ENCODE measurements at places on chromosomes 4 and X. TPM values are rescaled to one million over a fixed set of nuclear protein-coding genes. Genes with fewer than 3 reads are reported as not detected.

- H3K36me3 ChIP-seq, result no peaks in the 10 kb centered on the region
- H3K27me3 ChIP-seq, result no peaks in the 10 kb centered on the region
- H3K4me3 ChIP-seq, result no peak overlapping the region
- no peak for DNase-seq
- no peak overlapping the region for H3K27ac ChIP-seq
These were observed 1049.9 kb upstream of the TENM3 start for GRCh38 chr4:181193131-181193930.

GRCh38 chrX:68048774-68049173 is 384.5 kb downstream of the OPHN1 start:
- H3K4me3 ChIP-seq, result no peak overlapping the region
- DNase-seq, result no peak
- no peak overlapping the region for H3K27ac ChIP-seq
- H3K27me3 ChIP-seq, result no peaks in the 10 kb centered on the region
- no peaks in the 10 kb centered on the region for H3K36me3 ChIP-seq

- no peak overlapping the region for H3K4me3 ChIP-seq
- H3K36me3 ChIP-seq, result no peaks in the 10 kb centered on the region
- DNase-seq, result no peak
- H3K27me3 ChIP-seq, result no peaks in the 10 kb centered on the region
These were observed 4.9 kb upstream of the TXK start for GRCh38 chr4:48138936-48139335.

DNA sequence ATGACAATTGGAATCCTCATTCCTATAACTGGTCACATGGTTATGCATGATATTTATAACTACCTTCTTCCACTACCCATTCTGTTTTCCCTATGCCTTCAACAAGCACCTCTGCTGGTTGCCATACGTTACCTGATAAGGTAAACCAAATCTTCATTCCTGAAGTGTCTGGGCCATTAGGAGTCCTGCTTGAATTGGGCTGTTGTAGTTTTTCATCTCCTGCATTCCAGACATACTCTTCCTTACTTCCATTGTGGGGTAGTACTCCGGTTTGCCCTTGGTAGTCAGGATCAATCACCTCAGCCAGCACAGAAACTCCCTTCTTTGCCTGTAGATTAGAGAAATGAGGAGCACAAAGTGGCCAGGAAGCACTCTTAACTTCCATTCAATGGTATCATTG is 109.1 kb upstream of the LANCL3 start:
- no peaks in the 10 kb centered on the region for H3K36me3 ChIP-seq
- H3K27me3 ChIP-seq, result no peaks in the 10 kb centered on the region
- no peak for DNase-seq
- H3K4me3 ChIP-seq, result no peak overlapping the region
- no peaks in the 10 kb centered on the region for H3K4me1 ChIP-seq
- H3K27ac ChIP-seq, result no peak overlapping the region

DNA sequence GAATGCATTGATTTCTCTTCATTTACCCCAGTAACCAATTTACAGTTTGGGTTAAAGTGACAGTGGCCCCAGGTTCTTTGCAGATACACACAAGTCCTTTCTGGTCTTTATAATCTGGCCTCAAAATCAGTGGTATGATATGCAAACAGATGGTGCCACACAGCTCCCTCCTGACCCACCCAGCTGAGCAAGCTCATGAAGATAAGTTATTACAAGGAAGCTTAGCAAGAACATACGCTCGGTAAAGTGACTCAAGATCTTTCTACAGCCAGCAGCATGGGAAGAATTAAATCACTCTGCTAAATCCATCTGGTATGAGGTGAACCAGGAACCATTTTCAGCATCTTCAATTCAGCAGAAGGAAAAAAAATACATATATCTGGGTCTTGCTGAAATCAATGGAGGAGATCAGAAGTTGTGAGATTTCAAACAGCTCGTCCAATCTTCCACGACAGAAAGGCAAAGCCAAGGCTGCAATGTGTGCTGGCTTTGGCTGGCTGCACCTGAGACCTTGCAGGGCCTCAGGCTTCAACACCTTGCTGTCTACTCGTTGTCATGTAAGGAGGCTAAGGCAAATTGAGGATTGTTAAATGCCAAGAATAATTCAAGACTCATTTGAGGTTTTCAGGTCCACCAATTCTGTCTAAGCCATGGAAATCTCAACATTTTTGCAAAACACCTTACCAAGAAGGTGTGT is 28.2 kb downstream of the SEL1L3 start:
- H3K27me3 ChIP-seq, result no peaks in the 10 kb centered on the region
- H3K4me3 ChIP-seq, result no peak overlapping the region
- DNase-seq, result no peak
- no peaks in the 10 kb centered on the region for H3K36me3 ChIP-seq

GRCh38 chrX:44651358-44651757 is 108.7 kb upstream of the FUNDC1 start:
- no peak for DNase-seq
- H3K27ac ChIP-seq, result no peak overlapping the region
- H3K4me3 ChIP-seq, result no peak overlapping the region
- no peaks in the 10 kb centered on the region for H3K4me1 ChIP-seq
- no peaks in the 10 kb centered on the region for H3K36me3 ChIP-seq

DNA sequence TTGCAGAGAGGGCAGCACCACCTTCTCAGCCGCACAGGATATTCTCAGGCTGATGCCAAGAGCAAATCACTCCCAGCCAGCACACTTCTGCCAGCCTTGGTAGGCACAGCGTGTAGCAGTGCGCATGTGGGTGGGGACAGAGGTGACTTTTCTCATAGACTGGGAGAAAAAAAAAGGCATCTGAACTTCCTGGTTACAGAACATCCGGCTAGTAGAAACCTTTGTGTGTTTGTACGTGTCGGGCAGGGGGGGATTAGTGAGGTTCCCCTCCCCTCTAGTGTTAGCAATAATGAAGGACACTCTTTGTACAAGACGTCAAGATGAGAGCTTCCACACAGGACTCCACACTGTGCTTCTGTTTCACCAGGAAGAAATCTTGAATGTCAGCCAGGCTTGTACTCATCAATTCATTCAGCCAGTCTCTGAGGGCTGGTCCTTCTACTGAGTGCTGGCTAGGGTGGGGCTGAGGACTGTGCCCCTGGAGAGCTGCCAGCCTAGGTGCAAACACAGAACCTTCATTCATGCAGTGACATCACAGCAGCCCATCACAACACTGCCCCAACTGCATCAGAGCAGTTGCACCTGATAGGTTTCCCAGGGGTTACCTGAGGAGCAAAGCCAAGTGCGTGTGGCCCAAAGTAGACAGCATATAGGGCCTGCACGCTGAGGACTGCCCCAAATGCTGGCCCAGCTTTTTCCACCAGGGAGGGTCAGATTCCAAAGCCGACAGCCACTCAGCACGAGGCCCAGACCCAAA is 34.7 kb downstream of the SLC25A5 start:
- H3K36me3 ChIP-seq, result no peaks in the 10 kb centered on the region
- DNase-seq, result no peak
- H3K27ac ChIP-seq, result no peak overlapping the region
- H3K4me3 ChIP-seq, result no peak overlapping the region
- no peaks in the 10 kb centered on the region for H3K4me1 ChIP-seq
- H3K27me3 ChIP-seq, result no peaks in the 10 kb centered on the region

The AASDH gene
- total RNA-seq, result 39.6 TPM

DNA sequence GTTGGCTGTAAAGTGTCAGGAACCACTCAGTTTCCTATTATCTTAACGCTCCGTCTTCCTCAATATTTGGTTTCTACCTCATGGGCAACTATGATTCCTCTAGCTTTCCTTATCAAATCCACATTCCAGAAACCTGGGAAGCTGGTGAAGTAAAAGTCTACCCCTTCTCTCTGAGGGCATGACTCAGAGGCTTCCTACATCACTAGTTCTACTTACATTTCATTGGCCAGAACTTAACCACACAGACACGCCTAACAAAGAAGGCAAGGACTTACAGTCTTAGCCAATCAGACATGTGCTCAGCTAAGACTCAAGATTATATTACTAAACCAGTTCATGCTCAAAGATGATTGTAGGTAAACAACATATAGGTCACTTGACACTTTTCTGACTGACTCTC is 30.4 kb downstream of the COX7B2 start:
- H3K27ac ChIP-seq, result no peak overlapping the region
- DNase-seq, result no peak
- no peaks in the 10 kb centered on the region for H3K4me1 ChIP-seq

DNA sequence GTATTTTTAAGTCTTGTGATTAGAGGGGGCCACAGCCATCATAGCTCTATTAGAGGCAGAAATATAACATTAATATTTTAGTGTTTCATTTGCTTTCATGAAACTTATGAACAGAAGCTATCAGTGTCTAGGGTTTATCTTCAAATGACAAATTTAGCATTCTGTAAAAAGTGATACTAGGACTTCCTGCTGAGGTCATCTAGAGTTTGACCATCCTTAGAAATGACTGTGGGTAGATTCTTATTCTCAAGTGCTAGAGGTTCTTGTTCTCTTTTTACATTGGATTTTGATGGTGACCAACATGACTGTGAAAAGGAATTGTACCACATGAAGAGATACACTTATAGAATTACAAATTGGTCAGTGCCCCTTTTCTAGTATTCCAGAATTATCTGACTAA is 568.6 kb downstream of the RPA4 start:
- no peak overlapping the region for H3K4me3 ChIP-seq
- DNase-seq, result no peak
- peaks cover 11% of the 10 kb centered on the region for H3K27me3 ChIP-seq
- no peaks in the 10 kb centered on the region for H3K4me1 ChIP-seq
- no peaks in the 10 kb centered on the region for H3K36me3 ChIP-seq
- no peak overlapping the region for H3K27ac ChIP-seq

DNA sequence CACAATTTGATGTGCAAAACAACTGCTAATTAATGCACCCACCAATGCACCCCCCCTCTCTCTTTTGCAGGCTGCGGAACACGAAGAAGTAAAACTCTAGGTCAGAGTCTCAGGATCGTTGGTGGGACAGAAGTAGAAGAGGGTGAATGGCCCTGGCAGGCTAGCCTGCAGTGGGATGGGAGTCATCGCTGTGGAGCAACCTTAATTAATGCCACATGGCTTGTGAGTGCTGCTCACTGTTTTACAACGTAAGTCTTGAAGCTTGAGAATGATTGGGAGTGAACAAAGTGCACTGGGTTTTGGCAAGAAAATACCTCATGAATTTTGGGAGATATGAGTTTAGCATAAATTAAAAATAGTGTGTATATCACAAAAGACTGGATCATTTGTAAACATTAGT is 28.9 kb downstream of the TMPRSS11E start:
- no peaks in the 10 kb centered on the region for H3K36me3 ChIP-seq
- no peak overlapping the region for H3K27ac ChIP-seq
- DNase-seq, result no peak
- H3K27me3 ChIP-seq, result no peaks in the 10 kb centered on the region
- no peaks in the 10 kb centered on the region for H3K4me1 ChIP-seq

DNA sequence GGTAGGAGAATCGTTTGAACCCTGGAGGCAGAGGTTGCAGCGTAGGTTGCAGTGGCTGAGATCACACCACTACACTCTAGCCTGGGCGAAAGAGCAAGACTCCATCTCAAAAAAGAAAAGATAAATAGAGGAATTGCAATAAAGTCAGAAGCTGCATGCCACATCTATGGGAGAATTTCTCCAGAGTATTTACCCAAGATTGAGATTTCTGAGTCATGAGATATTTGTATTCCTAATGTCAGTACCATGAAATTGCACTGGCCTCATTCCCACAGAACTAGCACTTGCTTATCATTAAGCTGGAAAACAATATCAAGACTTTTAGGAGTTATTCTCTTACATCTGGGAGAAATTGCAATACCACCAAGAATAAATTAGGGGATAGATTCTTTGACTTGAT is 37.4 kb downstream of the ASIC5 start:
- DNase-seq, result no peak
- no peaks in the 10 kb centered on the region for H3K36me3 ChIP-seq
- no peaks in the 10 kb centered on the region for H3K4me1 ChIP-seq
- no peaks in the 10 kb centered on the region for H3K27me3 ChIP-seq
- H3K27ac ChIP-seq, result no peak overlapping the region
- no peak overlapping the region for H3K4me3 ChIP-seq

DNA sequence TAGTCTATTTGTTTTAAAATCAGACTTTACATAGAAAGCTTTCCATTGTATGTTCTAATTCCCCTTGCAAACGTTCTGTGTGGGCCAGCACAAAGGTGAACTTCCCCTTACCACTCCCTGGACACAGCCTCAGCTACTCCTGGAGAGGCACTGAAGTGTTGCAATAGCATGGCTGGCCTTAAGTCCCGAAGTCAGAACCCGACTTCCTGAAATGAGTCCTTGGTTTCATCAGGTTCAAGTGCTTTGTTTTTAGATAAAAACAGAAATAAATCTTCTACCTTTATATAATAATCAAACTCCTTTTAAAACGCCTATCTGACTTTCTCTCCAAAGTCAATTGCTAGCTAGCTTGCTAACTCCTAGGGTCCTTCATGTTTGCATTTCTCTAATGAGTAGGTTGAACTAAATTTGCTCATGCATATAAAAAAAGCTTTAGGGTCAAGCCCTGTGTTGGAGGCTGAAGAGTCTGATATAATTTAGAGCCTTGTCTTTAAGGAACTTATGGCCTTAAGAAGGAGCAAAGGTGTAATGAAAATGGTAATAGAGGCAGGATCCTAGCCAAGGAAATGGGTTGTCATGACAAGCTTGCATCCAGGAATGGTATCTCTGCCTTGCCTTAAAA is 9.0 kb downstream of the BMP3 start:
- no peak overlapping the region for H3K4me3 ChIP-seq
- no peak for DNase-seq
- no peaks in the 10 kb centered on the region for H3K27me3 ChIP-seq
- no peaks in the 10 kb centered on the region for H3K4me1 ChIP-seq

DNA sequence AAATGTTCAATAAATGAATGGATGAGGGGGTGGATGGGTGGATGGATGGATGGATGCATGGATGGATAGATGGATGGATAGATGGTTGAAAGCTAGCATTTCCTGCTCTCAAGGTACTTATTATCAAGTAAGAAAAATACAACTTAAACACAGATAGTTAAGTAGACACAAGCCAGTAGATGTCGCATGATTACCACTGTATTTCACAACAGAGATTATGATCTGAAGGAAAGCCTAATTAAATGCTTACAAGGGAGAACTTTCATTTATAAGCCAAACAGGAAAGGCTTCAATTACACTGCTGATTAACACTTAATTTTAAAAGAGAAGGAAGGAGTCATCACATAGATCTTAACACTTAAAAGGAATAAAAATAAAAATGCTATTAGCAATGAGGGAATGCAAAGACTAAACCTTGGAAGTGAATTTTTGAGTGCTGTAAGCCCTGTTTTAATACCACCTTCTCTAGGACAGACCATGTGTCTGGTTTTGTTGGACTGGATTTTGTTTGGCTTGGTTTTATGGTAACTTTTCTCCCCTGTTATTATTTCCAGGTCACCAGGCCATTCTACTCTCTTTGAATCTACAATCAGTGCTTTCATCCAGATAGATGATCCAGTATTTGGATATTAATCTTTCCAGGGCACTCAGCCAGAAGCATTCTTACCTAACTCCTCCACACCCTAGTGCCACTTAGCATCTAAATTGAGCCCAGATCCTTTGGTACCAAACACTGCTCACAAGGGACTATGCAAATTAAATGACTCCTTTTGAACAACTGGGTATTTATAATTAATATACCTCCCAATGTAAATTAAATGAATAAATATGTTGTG is 75.5 kb upstream of the SLC39A8 start:
- H3K27me3 ChIP-seq, result no peaks in the 10 kb centered on the region
- no peak for DNase-seq
- H3K27ac ChIP-seq, result no peak overlapping the region

The CSTF2 gene
- 12.4 TPM for total RNA-seq

- no peak overlapping the region for H3K4me3 ChIP-seq
- no peaks in the 10 kb centered on the region for H3K27me3 ChIP-seq
- no peaks in the 10 kb centered on the region for H3K36me3 ChIP-seq
- H3K4me1 ChIP-seq, result no peaks in the 10 kb centered on the region
- DNase-seq, result no peak
These were observed 1.0 kb upstream of the MECP2 start for GRCh38 chrX:154098551-154098950.

Measured in uterus (tissue), 4 donors.